NCI-H1417 (cell line): ENCODE measurements at places on chromosomes 16 and 17.

- no peak for DNase-seq
Observed at GRCh38 chr17:5164436-5164835, 27.2 kb downstream of the ZNF594 start.

DNA sequence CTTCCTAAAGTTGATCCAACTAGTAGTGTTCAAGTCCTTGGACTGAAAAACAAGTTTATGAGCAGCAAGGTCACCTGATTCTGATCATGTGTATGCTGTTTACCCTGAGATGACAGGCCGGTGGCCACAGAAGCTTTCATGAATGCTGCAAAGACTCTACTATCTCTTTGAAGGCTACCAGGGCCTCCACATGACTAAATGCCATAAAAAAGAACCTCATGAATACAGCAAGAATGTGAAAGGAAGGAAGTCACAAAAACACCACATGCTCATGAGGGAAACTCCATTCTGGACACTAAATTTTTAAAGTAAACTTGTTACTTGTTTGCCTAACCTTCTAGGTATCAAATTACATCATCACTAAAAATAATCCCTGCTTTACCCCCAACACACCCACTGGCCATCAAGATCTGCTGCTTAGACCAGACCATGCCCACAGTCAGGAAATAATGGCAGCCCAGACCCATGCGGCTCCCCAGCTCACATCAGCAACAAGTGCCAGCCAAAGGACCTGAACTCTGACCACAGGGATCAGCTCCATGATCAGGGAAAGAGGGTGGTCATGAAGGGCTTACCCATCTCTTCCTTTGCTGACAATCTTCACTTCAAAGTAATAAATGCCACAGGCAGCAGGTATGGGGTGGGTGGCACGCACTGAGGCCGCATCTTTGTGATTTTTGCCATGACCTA lies 1.4 kb downstream of the RANBP10 start:
- DNase-seq = no peak

- no peak for DNase-seq
Observed at GRCh38 chr16:47310792-47311211, 150.1 kb downstream of the ITFG1 start.

GRCh38 chr17:55324296-55324978 lies 59.7 kb downstream of the HLF start:
- DNase-seq = no peak

GRCh38 chr16:23216658-23217246 lies 34.2 kb downstream of the SCNN1G start:
- DNase-seq = no peak

- peak; percentile 46 for DNase-seq
Observed at GRCh38 chr17:73936908-73937627, 266.4 kb upstream of the RPL38 start.

DNA sequence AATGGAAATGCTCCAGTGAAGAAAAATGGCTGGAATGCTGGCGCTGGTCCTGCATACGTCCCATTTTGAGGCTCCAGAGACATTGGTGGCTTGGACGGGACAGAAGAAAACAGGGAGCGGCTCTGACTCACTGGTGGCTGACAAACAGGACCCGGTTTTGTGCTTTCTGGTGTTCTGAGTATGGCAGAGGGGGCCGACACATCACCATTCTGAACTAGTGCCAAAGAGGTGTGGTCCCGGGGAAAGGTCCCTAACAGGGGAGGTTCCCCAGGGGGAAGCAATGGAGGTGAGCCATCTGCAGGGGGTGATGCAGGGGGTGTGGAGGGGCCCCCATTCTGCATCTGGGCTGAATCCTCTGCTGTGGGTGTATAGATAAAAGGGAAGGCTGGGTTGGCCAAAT lies 8.3 kb downstream of the ANKRD40 start:
- no peak for DNase-seq

DNA sequence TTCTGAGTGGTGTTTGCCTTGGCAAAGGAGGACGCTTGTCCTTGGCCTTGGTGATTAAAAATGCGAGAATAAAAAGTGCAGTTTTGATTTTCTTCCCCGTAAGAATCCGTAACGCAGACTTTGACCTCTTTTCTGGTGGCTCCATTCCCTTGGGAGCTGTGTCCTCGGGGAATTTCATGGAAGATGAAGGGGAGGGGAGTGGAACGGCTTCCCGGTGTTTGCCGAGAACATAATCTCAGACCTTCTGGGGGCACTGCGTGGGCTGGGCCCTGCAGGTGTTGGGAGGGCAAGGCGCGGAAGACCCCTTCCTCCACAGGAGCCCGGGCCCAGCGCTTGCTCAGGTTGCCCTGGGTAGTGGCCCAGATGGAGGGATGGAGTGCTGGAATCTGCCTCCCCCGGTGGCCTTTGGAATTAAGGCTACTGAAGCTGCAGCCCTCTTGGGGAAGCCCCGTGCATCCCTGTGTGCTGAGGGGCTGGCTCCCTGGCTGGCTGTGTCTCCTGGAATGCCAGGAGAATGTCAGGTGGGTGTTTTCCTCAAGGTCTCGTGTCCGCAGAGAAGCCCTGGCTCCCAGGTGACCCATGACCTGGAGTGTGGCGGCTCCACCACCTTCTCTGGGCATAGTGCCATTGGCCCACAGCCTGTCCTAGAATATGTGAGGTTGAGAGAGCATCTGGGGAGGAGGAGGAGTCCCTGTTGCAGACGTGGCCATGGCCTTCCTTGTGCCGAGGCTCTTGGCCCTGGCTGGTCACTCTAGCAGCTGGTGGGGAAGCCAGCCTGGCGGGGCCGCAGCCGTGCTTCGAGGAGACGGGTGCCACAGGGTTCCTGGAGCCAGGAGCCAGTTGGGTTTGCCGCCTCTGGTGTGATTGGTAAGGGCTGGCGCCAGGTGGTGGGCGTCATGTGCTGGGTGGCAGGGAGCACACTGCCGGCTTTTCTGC lies 3.1 kb downstream of the BAIAP2 start:
- no peak for DNase-seq
